Stimulated activated CD4-positive, alpha-beta T cell treated with anti-CD3 and anti-CD28 coated beads, Interleukin-1b, Interleukin-23, amount 100 ng/mL, for 1 hour (primary cell): ENCODE measurements at places on chromosomes 3 and 15.

DNA sequence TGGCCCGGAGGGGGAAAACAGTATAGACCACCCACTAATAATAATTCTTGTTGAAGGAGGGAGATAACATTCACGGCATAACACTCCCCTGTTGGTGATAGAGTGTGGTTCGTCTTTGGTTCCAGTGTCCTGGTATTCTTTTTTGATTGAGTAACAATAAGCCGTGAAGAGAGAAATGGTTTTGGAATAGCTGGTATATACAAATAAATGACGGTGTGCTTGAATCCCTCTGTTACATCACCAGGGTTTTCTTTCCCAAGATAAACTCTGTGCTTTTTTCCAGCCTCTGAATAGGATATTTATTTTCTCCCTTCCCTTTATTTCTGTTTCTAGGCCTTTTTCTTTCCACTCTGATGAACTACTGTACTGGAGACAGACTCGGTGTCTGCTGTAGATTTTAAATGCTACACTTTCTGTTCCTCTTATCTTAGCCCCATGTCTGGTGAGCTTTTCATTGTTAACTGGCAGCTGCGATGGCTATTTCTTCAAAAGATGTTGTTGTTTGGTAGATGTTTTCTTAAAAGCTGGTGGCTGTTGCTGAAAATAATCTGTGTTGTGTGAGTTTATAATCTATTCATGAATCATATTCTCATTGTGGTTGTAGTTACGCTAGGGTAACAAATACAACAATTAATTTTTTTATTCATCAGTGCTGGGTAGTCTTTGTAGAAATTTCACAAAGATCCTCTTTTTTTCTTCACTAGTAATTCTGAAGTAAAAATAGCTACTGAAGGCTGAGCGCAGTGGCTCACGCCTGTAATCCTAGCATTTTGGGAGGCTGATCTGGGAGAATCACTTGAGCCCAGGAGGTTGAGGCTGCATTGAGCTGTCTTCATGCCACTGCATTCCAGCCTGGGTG, 15.5 kb upstream of the SCAANT1 start:
- DNase-seq = no peak

DNA sequence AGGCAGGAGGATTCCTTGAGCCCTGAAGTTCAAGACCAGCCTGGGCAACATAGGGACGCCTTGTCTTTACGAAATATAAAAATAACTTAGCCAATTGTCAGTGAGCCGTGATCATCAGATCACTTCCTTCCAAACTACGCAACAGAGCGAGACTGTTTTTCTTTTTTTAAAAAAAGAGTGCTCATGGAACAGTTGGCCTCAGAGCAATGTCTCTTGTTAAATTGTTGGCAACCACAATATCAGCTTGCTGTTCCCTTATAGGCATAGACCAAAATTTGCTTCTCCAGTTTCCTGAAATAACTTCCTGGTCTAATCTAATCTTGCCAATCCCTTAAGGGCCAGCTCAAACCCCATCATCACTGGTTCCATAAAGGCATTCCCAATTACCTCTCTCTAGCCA, 93.3 kb upstream of the SLC4A7 start:
- no peak for DNase-seq

- DNase-seq = no peak
Measured at GRCh38 chr15:39139431-39140059, 441.3 kb upstream of the THBS1 start.

DNA sequence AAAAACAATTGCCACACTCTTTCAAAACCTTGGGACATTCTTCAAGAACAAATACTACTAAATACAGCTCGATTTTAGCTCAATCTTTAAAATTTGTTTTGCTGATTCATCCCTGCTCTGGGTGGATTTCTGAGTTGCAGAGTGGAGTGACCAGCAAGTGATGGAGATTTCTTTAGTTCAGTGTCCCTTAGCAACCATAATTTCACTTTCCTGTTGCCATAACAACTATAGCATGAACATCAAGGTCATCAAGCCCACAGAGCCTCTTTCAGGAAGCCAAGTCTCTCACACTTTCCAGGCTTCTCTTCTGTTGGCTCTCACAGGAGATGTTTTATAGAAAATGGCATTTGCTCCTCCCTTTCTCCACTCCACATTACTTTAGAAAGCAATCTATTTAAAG, 597.2 kb upstream of the ADAMTS9 start:
- DNase-seq = no peak

DNA sequence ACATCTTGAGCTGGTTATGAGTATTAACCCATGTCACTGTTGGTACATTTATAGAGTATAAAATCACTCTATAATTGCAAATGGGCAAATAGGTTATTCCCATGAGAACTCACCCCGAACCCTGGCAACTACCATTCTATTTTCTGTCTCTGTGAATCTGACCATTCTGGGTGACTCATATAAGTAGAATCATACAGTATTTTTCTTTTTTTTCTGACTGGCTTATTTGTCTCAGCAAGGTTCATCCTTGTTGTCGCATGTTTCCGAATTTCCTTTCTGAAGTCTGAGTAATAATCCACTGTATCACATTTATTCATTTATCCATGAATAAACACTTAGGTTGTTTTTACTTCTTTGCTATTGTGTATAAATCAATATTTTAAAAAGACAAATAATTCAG, 59.9 kb upstream of the CHRM5 start:
- no peak for DNase-seq

- DNase-seq = no peak
Measured at GRCh38 chr3:12014613-12015012, 10.4 kb downstream of the SYN2 start.

DNA sequence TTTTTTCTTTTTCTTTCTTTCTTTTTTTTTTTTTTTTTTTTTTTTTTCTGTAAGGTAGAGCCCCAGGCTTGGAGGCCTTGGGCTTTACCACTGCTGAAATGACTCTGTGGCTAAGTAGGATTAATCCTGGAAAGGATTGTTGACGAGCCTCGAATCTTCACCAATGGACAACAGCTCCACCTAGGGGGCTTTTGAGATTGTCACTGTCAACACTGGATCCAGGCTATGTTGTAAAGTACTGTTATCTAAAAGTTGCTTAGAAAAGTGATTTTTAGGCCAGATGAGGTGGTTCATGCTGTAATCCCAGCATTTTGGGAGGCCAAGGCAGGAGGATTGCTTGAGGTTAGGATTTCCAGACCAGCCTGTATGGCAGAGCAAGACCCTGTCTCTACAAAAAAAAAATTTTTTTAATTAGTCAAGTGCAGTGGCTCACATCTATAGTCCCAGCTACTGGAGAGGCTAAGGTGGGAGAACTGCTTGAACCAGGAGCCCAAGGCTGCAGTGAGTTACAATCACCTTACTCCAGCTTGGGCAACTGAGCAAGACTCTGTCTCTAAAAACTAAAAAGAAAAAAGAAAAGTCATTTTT, 41.6 kb downstream of the KLHL18 start:
- DNase-seq = peak; percentile 3

- DNase-seq = no peak
Measured at GRCh38 chr15:68691705-68692104, 112.9 kb downstream of the CORO2B start.

DNA sequence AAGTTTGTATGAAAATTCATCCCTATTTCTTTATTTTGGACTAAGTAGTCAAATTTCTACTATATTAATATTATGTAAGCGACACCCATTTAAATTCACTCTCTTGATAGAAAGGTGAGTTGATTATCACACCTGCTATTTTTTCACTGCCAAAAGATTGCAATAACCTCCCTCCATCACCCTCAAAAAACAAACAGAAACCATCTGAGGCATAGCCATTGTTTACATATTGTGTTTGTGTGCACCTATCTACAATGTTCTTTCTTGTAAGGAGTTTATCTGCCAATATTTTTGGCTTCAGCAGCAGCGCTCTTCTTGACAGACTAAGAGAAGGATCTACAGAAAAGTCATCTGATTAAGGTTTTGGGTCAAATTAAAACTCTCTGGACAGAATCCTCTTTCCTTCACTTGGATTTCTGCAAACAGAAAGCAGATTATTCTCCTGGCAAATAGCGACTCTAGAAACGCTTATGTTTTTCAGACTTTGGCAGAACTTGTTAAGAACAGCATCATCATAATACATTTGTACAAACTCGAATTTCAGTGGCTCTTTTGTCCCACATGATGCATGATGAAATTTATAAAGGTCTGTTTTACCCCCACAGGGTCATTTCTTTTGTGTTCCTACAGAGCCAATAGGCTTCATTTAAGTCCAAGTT, 48.6 kb downstream of the KCNMB2 start:
- DNase-seq = no peak

GRCh38 chr15:66824424-66824823, 122.4 kb downstream of the SMAD6 start:
- no peak for DNase-seq

- no peak for DNase-seq
Measured at GRCh38 chr15:37698679-37699078, 235.8 kb upstream of the TMCO5A start.

DNA sequence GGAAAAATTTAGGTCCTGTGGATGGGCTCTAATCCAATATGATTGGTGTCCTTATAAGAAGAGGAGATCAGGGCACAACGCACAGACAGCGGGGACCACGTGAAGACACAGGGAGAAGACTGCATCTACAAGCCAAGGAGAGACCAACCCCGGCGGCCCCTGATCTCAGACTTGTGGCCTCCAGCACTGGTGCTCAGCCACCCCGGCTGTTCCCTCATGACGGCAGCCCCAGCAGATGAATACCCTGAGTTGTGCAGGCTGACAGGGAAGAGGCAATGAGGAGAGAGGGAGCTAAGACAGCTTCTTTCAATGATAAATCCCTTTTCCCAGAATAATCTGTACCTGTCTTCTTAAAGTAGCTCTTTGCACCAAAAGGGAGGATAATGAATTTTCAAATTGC, 33.3 kb upstream of the CGNL1 start:
- no peak for DNase-seq

DNA sequence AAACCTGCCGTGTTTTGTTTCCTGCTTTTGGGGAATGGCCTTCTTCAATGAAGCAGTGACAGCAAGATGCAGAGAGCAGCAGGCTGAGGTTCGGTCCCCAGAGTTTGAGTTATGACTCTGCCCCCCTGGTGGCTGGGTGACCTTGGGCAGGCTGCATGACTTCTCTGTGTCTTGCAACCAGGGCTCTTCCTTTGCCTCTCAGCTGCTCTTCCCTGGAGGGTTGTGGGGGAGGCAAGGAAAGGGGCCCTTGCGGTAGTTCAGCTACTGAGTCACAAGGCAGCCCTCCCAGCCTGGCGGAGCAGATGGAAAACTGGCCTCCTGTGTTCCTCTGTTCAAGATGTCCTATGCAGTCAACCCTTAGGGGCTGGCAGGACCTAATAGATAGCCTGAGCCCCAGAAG, 17.1 kb downstream of the CTXND1 start:
- DNase-seq = peak; percentile 4

DNA sequence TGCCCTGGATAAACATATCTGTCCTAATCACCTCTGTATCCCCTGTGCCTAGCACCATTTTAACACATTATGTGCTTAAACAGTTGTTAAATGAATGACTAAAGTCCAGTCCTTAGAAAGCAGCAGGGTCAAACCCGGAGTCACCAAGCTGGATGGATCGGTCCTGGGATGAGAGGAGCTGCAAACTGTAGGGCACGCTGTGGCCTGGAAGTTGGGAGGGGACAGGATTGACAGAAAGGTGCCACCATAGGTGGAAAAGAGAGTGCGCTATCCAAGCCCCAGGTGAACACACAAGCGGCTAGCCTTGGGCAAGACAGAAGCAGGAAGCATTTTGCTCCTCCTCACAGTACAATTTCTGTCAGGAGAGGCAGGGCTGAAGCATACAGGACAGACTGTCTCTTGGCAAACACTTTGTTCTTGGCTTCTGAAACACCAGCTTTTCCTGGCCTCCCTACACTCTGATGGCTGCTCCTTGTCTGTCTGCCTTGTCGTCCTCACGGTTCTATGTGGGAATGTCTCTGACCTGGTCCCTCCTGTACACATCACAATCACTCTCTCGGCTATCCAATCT, 48.4 kb upstream of the KY start:
- no peak for DNase-seq

DNA sequence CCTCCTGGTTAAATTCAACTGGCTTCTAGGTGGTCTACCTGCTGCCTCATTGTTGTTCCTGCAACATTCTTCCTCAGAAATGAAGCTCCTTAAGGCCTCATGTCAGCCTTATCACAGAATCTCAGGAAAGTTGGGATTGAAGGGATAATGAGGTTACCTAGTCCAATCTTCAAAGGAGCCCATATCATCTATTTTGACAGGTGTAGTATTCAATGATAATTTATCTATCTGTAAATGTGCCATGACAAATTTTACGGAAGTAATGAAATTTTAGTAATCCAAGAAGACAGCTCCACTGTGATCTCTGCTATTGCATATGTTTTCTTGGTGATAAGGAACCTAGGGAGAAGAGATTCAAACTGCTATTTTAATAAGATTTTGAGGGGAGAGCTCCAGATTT, 973.8 kb downstream of the ROBO2 start:
- DNase-seq = no peak

- DNase-seq = no peak
Measured at GRCh38 chr3:100953103-100953502, 40.1 kb downstream of the ABI3BP start.

DNA sequence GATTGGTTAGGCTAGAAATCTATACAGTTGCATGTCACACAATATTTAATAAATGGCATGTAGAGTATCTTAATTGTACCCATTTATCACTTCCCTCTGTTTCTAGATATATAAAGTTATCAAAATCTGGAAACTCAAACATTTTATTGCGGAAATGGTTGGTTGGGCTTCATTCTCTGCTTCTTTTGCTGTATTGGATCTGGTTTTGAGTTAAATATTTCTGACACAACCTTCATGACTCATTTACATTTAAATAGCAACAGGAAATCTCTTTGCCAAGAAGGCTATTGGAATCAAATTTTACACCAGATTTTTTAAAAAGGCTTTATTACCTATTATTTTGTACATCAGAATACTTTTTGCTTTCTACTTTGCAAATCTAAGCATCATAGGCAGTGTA, 153.8 kb downstream of the EBLN2 start:
- no peak for DNase-seq

GRCh38 chr3:168312984-168313383, 217.3 kb upstream of the GOLIM4 start:
- DNase-seq = no peak

GRCh38 chr3:14523792-14524191, 16.4 kb downstream of the GRIP2 start:
- DNase-seq = no peak

GRCh38 chr15:101177866-101178265, 74.0 kb downstream of the CHSY1 start:
- no peak for DNase-seq

- no peak for DNase-seq
Measured at GRCh38 chr15:95557226-95558046, 773.1 kb upstream of the NR2F2 start.

DNA sequence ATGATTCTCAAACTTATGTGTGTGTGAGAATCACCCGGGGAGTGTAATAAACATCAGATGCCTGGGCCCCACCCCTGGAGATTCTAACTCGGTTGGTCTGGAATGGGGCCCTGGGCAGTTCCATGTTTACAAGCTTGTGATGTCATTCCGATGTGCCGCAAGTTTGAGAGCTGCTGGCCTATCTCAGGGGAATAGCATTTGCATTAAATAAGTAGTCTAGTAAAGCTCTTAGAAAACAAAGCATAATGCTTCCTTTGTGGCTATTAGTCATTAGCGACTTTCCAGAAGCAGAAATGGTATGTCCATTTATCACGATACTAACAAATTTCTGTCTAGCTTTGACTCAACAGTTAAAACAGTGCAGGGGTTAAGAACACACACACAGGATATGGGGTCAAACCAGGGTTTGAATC, 20.9 kb downstream of the PGBD4 start:
- no peak for DNase-seq
